ENCODE measurements at places on chromosomes 1 and 21.

GRCh38 chr1:5758859-5759578 is 233.2 kb downstream of the NPHP4 start:
- no peak for DNase-seq

- no peak for DNase-seq
Measured at GRCh38 chr1:155984341-155984740, 6.0 kb upstream of the ARHGEF2 start.

DNA sequence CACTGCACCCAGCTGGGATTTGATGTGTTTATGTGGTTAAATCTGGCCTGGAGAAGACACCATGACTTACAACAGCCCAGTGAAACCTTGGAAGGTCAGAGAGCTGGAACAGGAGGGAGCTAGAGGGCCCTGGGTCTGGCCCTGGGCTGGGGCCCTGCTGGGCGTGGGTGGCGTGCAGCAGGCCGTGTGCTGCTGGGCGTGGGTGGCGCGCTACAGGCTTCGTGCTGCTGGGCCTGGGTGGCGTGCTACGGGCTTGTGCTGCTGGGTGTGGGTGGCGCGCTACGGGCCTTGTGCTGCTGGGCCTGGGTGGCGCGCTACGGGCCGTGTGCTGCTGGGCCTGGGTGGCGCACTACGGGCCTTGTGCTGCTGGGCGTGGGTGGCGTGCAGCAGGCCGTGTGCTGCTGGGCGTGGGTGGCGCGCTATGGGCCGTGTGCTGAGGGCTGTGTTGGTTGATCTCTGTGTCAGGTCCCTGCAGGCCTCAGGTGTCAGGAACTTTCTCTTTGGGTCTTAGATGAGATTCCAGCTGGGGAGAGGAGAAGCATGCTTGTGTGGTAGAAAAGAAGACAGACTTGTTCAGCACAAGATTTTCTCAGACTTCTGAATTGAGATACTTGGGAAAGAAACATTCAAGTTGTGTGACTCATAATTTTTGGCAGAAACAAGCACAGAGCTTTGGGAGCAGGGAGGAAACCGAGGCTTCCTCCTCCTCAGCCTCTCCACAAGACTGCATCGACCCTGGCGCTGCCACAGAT is 66.0 kb downstream of the COL18A1 start:
- DNase-seq = no peak

GRCh38 chr1:183572721-183573120 is 17.5 kb downstream of the NCF2 start:
- DNase-seq = no peak

- no peak for DNase-seq
Measured at GRCh38 chr1:1122981-1123480, 7.1 kb upstream of the C1orf159 start.

GRCh38 chr1:188170411-188170810 is 1341.7 kb downstream of the PLA2G4A start:
- DNase-seq = no peak

DNA sequence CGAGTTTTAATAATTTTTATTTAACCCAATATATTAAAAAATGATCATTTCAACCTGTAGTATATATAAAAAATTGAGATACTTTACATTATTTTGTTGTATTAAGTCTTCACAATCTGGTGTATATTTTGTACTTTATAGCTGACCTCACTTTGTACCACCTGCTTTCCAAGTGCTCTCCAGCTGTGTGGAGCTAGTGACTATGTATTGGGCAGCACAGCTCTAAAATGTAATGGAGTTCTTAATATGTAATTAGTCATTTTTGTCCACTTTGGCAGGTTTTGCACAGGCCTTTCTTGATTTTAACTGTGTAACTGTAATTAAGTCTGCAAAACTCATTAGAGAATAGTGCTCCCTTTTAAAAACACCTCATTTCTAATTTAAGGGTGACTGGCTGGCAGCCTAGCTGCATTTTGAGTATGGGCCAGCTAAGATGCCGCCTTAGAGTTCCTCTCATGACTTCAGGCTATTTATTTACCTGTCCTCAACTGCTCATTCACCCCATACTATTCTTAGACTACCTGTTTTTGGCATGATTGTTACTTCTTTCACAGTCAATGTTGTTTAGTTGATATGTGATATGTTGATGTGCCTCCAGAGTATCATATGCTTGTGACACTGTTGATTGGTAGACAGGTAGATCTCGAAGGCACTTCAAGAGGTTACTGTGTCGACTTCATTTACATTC is 43.2 kb downstream of the ZYG11B start:
- no peak for DNase-seq

DNA sequence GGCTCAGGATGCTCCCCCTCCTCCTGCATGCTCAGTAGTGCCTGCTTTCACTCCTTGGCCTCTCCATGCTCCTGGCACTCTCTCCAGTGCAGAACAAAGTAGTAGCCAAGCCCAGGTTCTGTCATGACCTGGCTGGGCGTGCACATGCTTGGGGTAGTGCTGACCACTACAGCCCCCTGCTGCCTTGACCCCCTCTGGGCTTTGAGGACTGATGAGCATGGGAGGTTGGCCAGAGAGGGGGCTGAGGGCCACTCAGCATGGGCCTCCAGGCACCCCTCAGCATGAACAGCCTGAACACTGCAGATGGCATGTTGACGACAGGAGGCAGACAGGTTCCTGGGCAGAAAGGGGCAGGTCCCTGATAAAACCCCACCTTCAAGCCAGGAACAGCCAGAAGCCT is 935.7 kb upstream of the PRMT6 start:
- DNase-seq = no peak

DNA sequence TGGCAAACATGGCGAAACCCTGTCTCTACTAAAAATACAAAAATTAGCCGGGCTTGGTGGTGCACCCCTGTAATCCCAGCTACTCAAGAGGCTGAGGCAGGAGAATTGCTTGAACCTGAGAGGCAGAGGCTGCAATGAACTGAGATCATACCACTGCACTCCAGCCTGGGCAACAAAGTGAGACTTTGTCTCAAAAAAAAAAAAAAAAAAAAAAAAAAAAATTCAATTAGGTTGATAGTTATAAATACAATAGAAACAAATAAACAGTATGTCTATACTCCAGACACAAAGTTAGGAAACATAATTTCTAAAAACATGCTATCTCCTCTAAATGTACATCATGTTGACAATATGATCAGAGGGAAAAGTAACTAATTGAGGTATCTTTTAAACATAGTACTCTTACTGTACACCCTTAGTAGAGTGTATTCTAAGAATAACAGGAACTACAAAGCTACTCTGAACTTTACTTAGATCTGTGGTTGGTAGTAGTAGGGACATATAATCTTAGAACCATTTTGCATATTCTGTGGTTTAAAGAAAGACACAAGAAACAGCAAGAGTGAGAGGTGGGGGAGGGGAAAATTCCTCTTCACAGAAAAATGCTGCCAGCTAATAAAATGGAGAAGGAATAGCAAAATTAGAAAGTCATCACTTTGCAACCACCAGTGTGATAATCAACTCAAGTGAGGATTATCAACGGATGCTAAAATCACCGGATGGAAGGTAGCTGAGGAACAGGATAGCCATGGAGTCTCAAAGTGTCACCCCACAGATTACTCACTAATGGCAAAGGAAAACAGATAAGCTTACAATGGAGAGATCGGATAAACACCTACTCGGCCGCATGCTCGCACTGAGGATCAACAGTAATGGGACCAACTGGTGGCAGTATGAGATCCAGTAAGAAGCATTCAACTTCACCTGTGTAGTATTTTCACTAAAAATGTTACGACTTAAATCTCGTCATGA is 35.0 kb downstream of the MTOR start:
- no peak for DNase-seq

- no peak for DNase-seq
Measured at GRCh38 chr21:14900611-14901010, 164.2 kb downstream of the NRIP1 start.

- no peak for DNase-seq
Measured at GRCh38 chr1:162328512-162328911, 48.1 kb downstream of the SPATA46 start.

DNA sequence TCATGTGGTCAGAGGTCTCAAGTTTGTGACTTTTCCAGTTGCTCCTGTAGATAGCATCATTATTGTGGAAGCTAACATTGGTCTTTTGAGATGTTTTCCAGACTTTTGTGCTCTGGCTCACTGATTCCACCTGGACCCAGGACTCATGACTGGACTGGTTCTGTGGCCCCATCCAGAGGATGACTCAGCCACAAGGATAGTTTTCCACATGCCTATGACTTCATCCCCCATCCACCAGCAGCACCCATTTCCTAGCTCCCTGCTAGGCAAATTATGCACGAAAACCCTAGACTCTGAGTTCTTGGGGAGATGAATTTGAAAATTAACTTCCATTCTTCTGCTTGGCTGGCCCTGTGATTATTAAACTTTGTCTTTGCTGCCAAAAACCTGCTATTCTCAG is 949.3 kb downstream of the MRPL39 start:
- DNase-seq = no peak

DNA sequence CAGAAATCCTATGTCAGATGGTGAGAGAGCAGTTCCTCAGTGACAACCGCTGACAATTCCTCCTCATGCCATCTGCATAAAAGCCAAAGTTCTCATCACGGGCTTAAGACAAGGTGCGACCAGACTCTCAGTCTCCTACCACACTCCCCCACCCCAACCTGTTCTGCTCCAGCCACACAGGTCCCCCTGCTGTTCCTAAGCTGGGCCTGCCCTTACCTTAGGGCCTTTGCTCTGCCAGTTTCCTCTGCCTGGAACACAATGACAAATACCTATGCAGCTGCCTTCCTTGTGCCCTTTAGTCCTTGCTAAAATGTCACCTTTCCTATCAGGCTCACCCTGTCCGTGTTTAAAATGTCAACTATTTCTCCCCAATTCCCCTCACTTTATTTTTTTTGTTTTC is 382.2 kb downstream of the NTNG1 start:
- no peak for DNase-seq
